ENCODE measurements at places on chromosomes 5 and 9.

DNA sequence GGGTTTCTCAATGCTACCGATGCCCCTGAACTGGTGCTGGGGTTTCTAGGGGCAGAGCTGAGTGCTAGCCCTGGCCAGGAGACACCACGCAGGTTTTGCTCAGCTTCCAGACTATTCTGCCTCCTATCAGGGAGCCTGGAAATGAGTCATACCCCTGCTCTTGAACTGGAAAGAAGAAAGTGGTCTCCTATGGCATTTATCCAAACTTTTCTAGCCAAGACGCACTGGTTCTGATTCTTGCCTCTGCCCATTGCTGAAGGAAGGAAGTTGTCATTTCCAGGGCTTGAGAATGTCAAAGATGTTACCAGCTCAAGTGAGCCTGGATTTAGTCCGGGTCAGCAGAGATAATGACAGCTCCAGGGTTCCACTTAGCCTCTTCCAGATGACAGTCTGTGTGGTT lies 561.9 kb downstream of the CDK5RAP2 start:
- DNase-seq: no peak

DNA sequence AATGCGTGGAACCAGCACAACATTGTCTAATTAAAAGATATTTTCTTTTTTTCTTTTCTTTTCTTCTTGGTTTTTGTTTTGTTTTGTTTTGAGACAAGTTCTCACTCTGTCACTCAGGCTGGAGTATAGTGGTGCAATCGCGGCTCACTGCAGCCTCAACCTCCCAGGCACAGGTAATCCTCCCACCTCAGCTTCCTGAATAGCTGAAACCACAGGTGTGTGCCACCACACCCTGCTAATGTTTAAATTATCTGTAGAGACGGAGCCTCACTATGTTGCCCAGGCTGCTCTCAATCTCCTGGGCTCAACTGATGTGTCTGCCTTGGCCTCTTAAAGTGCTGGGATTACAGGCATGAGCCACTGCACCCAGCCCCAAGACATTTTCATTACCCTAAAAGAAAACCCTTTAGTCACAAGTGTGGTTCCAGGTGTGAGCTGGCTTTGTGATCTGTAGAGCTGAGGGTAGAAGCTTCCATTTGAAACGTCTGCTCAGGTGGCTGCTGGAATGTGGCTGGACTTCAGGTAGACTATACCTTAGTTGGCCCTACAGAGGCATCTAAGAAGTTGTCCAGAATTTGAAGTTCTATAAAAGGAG lies 19.1 kb upstream of the NEK6 start:
- no peak for DNase-seq

GRCh38 chr9:89553451-89554010 lies 51.3 kb upstream of the GADD45G start:
- no peak for DNase-seq

GRCh38 chr9:111039231-111039906 lies 1.1 kb upstream of the LPAR1 start:
- DNase-seq: no peak

All from GM04503 (cell line).